Tibial nerve (tissue), 4 donors: ENCODE measurements at places on chromosomes 2 and 18.

- H3K27ac ChIP-seq = no peak overlapping the region
- H3K4me1 ChIP-seq = no peaks in the 10 kb centered on the region
- H3K36me3 ChIP-seq = no peaks in the 10 kb centered on the region
- DNase-seq = no peak
- no peak overlapping the region for H3K4me3 ChIP-seq
Observed at GRCh38 chr2:205628422-205628821, 53.9 kb upstream of the NRP2 start.

- DNase-seq = no peak
- no peak overlapping the region for H3K27ac ChIP-seq
- no peaks in the 10 kb centered on the region for H3K27me3 ChIP-seq
- H3K36me3 ChIP-seq = no peaks in the 10 kb centered on the region
Observed at GRCh38 chr2:171293661-171294060, 133.0 kb upstream of the TLK1 start.

DNA sequence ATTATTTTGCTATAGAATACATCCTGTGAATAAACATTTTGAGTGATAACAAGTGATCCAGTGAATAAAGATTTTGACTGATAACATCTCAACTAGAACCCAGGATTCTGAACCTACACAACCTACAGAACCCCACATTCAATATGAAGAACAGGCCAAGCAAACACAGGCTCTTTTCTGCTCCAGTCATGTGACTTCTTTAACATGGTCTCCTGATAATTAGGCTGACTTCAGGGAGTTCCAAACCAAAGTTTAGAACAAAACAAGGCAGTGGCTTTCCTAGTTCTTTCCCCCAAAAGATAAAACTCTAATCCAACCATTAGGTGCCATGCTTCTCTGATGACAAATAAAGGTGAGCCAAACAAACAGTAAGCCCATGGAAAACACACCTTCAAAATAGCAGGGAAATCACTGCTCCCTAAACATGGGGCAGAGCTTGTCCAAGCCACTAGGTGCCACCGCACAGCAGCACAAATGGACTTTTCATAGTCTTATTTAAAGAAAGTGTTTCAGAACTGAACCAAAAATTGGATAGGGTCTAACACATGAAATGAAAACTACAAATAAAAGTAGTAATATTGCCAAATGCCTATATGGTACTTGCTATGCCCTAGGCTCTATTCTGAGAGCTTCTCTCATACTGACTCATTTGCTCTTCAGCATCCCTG is 95.3 kb downstream of the EVA1A start:
- H3K4me1 ChIP-seq = no peaks in the 10 kb centered on the region
- H3K27ac ChIP-seq = no peak overlapping the region
- H3K36me3 ChIP-seq = no peaks in the 10 kb centered on the region
- no peaks in the 10 kb centered on the region for H3K27me3 ChIP-seq
- no peak for DNase-seq

DNA sequence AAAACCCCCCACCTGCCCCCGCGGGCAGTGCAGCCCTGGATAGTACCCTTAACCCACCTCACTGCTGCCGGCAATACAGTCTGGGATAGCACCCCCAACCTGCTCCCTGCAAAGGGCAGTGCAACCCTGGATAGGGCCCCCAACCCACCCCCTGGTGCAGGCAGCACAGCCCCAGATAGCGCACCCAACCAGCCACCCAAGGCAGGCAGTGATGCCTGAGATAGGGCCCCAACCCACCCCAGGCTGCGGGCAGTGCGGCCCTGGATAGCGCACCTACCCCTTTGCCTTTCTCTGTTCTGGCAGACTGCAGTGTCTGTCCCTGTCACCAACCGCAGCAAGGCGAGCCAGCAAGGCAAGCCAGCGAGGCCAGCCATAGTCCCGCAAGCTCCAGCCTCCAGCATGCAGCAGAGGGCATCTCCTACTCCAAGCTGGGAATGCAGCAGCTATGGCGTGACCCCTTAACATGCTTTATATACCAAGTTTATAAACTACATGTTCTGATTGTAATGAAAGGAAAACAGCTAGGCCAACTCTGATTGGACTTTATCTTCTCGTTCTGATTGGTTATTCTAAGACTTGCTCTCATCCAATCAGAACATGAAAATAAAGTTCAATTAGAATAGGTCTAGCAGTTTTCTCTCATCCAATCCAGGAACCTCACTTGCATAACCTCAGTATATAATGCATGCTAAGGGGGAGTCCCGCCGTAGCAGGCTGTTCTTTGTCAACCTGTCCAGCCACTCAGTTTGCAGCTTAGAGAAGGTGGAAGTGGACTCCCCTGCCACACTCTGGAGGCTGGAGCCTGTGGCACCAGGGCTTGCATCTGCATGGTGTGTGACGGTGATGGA is 34.1 kb upstream of the ANKRD62 start:
- no peak for DNase-seq
- H3K4me3 ChIP-seq = no peak overlapping the region
- H3K36me3 ChIP-seq = no peaks in the 10 kb centered on the region

DNA sequence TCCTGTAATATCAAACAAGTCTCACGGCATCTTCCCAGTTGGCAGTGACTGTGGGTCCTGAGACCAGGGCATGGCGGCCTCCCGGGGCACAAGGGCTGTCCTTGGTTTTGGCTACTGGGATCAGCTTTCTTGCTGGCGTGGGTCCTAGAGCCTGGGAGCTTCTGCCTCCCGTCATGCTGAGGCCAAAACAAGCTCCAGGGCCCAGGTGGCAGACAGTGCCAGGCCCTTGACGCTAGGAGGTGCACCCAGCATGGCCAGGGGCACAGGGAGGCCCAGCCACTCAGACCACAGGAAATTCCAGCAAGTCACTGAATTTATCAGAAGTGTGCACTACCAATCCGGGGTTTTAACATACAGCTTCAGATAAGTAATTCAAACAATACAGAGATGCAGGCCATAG is 184.7 kb downstream of the EIPR1 start:
- H3K4me3 ChIP-seq = no peak overlapping the region
- H3K27ac ChIP-seq = no peak overlapping the region
- DNase-seq = no peak
- no peaks in the 10 kb centered on the region for H3K4me1 ChIP-seq

- H3K4me3 ChIP-seq = no peak overlapping the region
- H3K27me3 ChIP-seq = no peaks in the 10 kb centered on the region
- H3K27ac ChIP-seq = no peak overlapping the region
- H3K4me1 ChIP-seq = no peaks in the 10 kb centered on the region
- DNase-seq = no peak
Observed at GRCh38 chr2:23239374-23239773, 145.6 kb upstream of the KLHL29 start.

- no peak for DNase-seq
- no peaks in the 10 kb centered on the region for H3K4me1 ChIP-seq
- H3K27me3 ChIP-seq = no peaks in the 10 kb centered on the region
- no peaks in the 10 kb centered on the region for H3K36me3 ChIP-seq
- H3K4me3 ChIP-seq = no peak overlapping the region
Observed at GRCh38 chr2:18490901-18491300, 69.6 kb downstream of the RDH14 start.

DNA sequence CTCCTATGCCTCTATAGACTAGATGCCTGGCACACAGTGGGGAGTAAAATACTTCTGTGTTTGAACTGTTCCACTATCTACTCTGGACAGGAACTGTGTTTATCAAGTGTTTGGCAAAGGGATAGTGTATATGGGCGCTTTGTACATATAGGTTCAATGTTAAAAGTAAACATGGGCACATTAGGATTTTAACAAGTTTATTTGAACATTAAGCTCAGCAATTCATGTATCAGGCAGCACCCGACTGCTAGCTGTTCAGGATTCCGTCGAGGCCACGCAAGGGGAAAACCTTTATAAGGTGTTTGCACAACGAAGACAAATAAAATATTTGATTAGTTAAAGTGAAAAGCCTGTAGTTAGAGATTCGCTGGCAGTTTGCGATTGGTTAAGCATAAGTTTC is 43.4 kb upstream of the ROCK2 start:
- no peaks in the 10 kb centered on the region for H3K36me3 ChIP-seq
- H3K27me3 ChIP-seq = no peaks in the 10 kb centered on the region
- no peak overlapping the region for H3K4me3 ChIP-seq
- peaks cover 26% of the 10 kb centered on the region for H3K4me1 ChIP-seq

GRCh38 chr2:200041639-200042038 is 86.3 kb downstream of the MAIP1 start:
- no peaks in the 10 kb centered on the region for H3K27me3 ChIP-seq
- H3K4me1 ChIP-seq = no peaks in the 10 kb centered on the region
- no peak overlapping the region for H3K4me3 ChIP-seq
- H3K36me3 ChIP-seq = no peaks in the 10 kb centered on the region
- no peak for DNase-seq

DNA sequence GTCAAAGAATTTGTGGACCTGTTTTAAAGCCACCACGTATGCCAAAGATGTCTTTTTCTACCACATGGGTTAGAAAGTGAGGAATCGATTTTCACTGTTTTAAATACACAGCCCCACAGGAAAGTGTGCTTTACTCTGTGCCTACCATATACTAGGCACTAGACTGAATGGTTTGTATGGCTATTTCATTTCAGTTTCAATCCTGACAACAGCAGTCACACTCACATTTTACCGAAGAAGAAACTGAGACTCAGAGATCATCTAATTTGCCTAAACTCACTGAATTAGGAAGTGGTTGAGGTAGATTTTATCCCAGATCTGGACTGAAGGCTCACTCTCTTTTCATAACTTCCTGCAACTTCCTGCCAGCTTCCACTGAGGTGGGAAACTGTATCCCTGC is 176.4 kb downstream of the ALK start:
- DNase-seq = no peak
- H3K27me3 ChIP-seq = no peaks in the 10 kb centered on the region
- no peaks in the 10 kb centered on the region for H3K4me1 ChIP-seq
- no peak overlapping the region for H3K4me3 ChIP-seq
- H3K36me3 ChIP-seq = no peaks in the 10 kb centered on the region

- no peak overlapping the region for H3K4me3 ChIP-seq
- H3K4me1 ChIP-seq = no peaks in the 10 kb centered on the region
- H3K27me3 ChIP-seq = no peaks in the 10 kb centered on the region
- no peak overlapping the region for H3K27ac ChIP-seq
- no peaks in the 10 kb centered on the region for H3K36me3 ChIP-seq
- no peak for DNase-seq
Observed at GRCh38 chr2:203673933-203674332, 32.5 kb upstream of the CD28 start.

DNA sequence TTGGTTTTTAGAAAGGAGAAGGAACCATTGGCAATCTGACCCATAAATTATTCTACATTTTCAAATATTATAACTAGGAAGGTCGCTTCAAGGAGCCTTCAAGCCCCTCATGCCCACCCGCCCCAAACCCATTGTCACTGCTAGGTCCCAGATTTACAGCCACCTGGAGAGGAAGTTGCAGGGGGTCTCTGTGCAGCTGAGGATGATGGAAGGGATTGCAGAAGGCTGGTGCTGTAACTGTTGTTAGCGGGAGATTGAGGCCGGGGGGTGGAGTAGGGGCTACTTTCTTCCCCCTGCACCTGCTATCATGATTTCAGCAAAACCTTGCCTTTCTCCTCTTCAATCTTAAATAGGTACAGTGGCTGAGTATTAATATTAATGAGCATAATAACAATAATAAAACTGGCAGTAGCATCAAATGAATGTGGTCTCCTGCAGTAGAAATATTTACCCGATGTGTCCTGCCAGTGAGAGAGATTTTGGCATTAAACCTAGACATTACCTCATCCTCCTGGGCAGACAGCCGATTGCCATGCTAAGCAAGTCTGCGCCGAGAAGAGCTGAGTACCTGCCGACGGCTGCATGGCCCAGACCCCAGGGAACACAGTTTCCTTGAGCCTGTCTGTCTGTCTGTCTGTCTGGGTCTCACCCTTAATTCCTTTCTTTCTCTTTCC is 225.4 kb downstream of the FAM210A start:
- H3K27ac ChIP-seq = no peak overlapping the region
- no peak overlapping the region for H3K4me3 ChIP-seq
- no peak for DNase-seq
- peaks cover 11% of the 10 kb centered on the region for H3K4me1 ChIP-seq

GRCh38 chr2:30949435-30949834 is 142.2 kb upstream of the CAPN13 start:
- no peaks in the 10 kb centered on the region for H3K4me1 ChIP-seq
- H3K27ac ChIP-seq = no peak overlapping the region
- no peaks in the 10 kb centered on the region for H3K36me3 ChIP-seq
- DNase-seq = no peak
- no peak overlapping the region for H3K4me3 ChIP-seq

DNA sequence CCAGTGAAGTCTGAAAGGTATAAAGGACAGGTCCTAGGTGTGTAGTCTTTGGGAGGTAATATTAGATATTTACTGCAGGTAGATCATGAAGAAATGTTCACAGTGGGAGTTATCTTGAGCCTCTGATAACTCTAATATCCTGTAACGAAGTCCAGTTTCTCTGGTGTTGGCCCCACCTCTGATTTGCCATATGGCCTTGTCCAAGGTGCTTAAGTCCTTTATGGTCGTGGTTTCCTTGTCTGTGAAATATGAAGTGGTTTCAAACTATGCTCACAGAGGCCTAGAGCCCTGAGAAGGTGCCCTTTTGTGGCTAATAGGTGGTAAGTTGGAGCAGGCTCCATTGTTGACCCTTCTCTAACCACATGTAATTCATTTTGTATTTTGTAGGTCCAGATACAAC is 190.7 kb downstream of the ICOS start:
- DNase-seq = no peak
- no peak overlapping the region for H3K4me3 ChIP-seq
- H3K27me3 ChIP-seq = no peaks in the 10 kb centered on the region
- no peak overlapping the region for H3K27ac ChIP-seq
- H3K4me1 ChIP-seq = no peaks in the 10 kb centered on the region
- H3K36me3 ChIP-seq = no peaks in the 10 kb centered on the region

GRCh38 chr2:9686061-9686460 is 55.3 kb upstream of the YWHAQ start:
- no peak overlapping the region for H3K4me3 ChIP-seq
- no peaks in the 10 kb centered on the region for H3K4me1 ChIP-seq
- H3K27me3 ChIP-seq = no peaks in the 10 kb centered on the region
- DNase-seq = no peak
- no peaks in the 10 kb centered on the region for H3K36me3 ChIP-seq
- no peak overlapping the region for H3K27ac ChIP-seq

DNA sequence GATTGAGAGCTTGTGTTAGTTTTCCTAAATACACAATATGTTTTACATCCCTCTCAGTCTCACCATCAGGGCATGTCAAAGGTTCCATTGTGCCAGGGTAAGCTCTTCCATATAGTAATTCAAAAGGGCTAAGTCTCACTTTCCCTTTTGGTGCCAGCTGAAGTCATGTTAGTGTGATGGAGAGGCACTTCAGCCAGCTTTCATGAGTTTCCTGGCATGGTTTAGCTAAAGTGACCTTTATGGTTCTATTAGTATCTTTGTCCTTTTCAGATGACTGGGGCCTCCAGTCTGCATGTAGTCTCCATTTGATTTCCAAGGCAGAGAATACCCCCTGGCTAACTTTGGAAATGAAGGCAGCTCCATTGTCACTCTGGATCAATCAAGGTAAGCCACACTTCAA is 27.2 kb downstream of the NAT8 start:
- no peak for DNase-seq
- H3K27me3 ChIP-seq = no peaks in the 10 kb centered on the region
- no peak overlapping the region for H3K27ac ChIP-seq
- no peak overlapping the region for H3K4me3 ChIP-seq
